A549 treated with GW870086 at 1 μM for 4 hours (cell line): ENCODE measurements at places on chromosomes 11 and 22. TPM values are rescaled to one million over a fixed set of nuclear protein-coding genes. Genes with fewer than 3 reads are reported as not detected.

The SAA2 gene
- 0.24 to 0.43 TPM in 2 of 5 replicates, not detected in the others for total RNA-seq

The UCP2 gene
- total RNA-seq, result 81.3 to 93.5 TPM (median 86.1 TPM) in 5 replicates

The PVALB gene
- not detected in 5 replicates for total RNA-seq

The KCNJ4 gene
- total RNA-seq, result 0.29 to 0.46 TPM (median 0.43 TPM) in 5 replicates

The OLFML1 gene
- total RNA-seq, result not detected in 5 replicates

The SPDYC gene
- total RNA-seq, result not detected in 5 replicates
